T-cell (primary cell): ENCODE measurements at places on chromosomes 1 and 21. TPM values are rescaled to one million over a fixed set of nuclear protein-coding genes. Genes with fewer than 3 reads are reported as not detected.

The GBP7 gene
- not detected for total RNA-seq

DNA sequence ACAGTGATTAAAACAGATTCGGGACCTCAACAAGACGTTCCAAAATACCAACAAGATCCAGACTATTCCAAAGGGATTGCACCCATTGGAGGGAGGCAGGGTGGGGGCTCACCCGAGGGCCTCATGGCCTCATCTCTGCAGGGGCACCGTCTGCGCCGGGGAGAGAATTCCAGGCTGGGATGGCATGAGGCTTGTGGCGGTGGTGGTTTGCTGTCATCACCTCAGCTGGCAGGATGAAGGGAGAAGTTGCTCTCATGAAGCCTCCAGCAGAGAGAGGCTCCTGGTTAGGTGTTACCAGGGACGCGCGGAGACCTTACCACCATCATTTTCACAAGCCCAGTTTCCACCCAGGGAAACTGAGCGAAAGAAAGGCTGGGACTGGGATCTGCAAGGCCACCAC lies 6.7 kb upstream of the PDPN start:
- no peak for DNase-seq

DNA sequence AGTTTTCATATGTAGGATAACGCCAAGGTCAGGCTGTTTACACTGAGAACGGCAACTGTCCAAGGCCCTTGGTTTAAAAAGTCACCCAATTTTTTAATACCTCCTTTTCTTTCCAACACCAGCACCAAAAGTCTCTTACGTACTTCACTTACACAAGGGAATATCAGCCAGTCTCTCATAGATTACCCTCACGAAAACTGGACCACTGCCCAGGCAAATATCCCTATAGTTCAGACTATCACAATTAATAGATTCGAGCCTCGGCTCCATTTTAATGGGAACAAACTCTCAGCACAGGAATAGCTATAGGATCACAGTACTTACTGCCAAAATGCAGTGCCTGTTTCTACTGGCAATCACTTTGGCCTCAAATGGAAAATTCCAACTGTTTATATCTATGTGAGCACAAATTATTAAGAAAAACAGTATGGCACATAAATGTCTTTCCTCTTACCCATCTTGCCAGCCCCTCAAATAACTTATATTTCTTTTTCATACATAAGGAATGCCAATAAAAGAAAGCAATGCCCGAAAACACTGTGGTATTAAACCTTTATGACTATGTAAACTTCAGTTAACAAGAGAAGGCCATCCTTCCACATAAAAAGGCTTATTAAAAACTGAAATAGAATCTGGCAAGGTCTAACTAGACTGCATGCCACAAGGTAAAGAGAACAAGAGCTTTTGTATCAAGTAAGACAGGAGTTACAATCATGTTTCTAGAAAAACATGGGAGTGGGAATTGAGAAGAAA lies 97.8 kb downstream of the SLC45A1 start:
- no peak for DNase-seq

DNA sequence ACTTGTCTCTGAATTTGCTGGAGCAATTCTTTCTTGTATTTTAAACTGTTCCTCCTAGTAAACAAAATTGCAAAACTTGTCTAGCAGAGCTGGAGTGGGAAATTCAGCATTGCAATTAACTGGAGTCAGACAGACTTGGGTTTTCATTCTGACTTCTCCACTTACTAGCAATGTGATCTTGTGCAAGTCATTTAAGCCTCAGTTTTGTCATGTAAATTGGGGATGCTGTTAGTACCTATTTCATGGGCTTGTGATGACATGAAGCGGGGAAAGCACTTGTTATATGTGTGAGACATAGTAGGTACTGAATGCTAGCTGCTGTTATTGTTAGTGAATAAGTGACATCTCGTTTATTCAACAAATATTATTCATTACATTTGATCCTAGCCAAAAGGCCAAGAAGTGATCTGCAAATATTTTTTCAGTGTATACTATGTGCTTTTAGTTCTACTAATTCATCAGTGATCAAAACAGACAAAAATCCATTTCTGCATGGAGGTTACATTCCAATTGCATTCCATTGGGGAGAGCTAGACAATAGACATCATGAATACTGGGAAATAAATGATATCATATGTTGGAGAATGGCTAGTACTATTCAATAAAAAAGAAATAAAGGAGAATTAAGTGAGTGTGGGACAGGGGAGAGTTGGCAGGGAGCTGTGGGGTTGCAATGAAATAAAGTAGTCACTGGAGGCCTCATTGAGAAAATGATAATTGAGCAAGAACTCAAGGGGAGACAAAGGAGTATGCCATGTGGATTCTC lies 47.1 kb downstream of the CACHD1 start:
- DNase-seq, result no peak

GRCh38 chr1:244381878-244382565 lies 69.7 kb downstream of the ADSS2 start:
- DNase-seq, result no peak

- DNase-seq, result no peak
Measured at GRCh38 chr1:55316502-55316901, 101.3 kb upstream of the USP24 start.

The LRRC38 gene
- total RNA-seq, result 0.13 TPM

GRCh38 chr1:193607787-193608186 lies 421.4 kb upstream of the B3GALT2 start:
- DNase-seq, result no peak

GRCh38 chr1:68221980-68222373 lies 10.3 kb downstream of the WLS start:
- no peak for DNase-seq

DNA sequence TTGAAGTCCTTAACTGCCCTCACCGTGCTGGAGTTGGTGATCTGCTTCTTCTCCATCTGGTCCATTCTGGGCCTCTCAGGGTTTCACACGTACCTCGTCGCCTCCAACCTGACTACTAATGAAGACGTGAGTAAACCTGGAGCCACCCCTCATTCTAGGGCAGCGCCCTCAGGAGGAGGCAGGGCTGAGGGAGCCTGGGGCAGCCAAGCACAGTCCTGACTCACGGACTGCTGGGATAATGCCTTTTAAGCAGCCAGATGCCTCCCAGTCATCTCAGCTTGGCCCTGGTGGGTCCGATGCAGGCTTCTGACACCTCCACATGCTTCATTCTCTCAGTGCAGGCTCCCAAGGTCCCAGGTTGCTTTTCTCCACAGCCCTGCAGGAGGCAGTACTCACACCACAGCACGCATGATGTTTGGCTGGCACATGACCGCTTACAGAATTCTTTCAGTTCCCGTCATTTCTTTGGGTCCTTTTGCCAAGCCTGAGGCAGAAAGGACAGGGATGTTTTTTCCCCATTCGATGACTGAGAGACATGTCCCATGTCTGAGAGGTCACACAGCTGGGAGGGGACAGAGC lies 11.8 kb upstream of the SFN start:
- no peak for DNase-seq

DNA sequence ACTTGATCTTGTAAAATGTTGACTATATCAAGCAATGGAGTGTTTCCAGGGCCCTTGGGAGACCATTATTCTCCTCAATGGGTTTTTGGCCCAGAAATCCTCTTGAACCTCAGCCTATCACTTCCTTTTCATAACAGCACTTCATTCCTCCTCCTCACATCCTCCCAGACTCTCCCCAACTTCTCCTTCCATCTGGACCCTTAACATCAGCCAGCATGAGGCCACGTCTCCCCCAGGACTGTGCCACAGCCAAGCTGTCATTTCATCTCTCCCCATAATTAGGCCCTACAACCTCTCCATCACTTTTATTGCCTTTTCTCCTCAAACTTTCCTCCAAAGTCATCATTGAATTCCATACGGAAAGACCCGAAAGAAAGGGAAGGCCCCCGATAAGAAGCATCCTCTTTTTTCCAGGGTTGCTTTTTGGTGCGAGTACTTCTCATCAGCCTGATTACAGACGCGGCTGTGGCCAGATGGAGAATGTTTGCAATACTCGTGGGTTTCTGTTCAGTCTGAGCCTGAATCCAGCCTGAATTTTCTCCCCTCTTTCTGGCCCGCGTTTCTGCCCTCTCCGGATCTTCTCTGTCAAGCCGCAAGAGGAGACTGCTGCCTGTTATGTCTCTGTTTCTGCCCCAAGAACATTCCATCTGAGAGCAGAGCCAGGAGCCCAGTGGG lies 52.7 kb upstream of the SLC25A33 start:
- DNase-seq, result no peak

The TMPRSS2 gene
- 0.73 TPM for total RNA-seq
